ENCODE measurements at places on chromosomes 12 and 14.

DNA sequence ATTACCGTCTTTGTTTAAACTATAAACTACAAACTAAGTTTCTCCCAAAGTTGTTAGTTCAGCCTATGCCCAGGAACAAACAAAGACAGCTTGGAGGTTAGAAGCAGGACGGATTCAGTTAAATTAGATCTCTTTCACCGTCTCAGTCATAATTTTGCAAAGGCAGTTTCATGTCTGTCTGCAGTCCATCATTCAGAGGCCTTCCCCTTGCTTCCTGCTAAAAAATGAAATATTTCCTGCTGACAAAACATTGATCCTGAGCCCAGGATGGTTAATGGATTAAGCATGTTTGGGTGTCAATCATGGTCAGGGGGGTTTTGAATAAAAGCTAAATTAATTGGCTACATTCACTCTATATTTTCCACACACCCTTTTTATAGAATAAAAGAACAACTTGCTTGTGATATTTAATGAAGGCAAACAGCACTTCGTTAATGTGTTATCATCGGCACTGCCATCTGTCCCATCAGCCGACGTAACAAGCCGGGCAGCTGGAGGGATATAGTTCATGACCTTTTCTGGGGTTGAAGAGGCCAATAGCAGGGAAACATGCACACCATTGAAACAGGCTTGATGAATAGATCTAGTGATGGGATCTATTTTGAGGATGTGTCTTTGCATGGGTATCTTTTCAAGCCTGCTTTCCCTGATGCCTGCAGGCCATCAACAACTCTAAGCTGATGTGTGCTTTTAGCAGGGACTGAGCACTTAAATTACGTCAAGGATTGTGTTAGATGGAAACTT, 521.3 kb upstream of the TMEM132C start:
- DNase-seq, result no peak

- no peak for DNase-seq
These were observed 8.1 kb upstream of the P2RX7 start for GRCh38 chr12:121124402-121125109.

GRCh38 chr12:51403681-51404136, 12.5 kb upstream of the GALNT6 start:
- no peak for DNase-seq

GRCh38 chr14:102629011-102629444, 36.6 kb downstream of the RCOR1 start:
- DNase-seq, result no peak

GRCh38 chr12:65590318-65590717, 234.0 kb upstream of the HMGA2 start:
- DNase-seq, result no peak

GRCh38 chr12:41402801-41403200, 214.7 kb downstream of the PDZRN4 start:
- DNase-seq, result no peak

DNA sequence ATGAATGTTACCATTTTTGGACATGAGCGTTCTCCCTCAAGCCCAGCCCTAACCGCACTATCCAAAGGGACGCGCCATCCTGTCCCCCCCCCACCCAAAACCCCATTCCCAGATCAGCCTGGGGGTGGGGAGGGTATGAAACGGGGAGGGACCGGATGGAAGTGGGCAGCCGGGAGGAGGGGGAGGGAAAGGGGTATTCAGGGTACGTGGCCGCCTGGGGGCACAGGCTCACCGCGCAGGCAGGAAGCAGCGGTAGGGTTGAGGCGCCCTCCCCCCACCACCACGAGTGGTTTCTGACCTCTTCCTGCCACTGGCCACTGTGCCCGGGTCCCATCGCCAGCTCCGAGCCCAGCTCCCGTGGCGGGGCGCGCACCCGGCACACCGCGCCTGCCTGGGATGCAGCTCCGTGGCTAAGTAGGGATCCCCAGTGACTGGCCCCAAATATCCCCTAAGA, 1.4 kb downstream of the ACTN1 start:
- DNase-seq, result peak; percentile 27

GRCh38 chr12:99455350-99456035, 192.1 kb upstream of the GARIN6 start:
- no peak for DNase-seq

GRCh38 chr12:86193931-86194330, 62.3 kb downstream of the MGAT4C start:
- DNase-seq, result no peak

DNA sequence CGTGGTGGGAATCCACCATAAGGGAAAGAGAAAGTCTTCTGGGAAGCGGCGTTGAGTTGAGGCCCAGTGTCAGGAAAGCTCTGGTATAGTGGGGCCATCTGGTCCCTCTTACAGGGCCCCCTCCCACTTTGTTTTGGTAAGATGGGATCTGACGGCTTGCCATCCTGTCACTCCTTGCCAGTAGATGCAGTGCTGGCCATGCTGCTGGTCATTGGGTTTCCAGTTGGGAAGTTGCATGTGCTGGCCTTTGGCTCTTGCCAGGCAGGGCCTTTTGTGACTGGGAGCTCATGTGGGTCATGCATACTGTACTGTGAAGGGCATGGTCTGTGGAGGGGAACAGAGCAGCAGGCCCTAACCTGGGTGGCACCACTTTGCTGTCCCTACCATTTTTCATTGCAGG, 3.8 kb downstream of the TRAF3 start:
- no peak for DNase-seq

DNA sequence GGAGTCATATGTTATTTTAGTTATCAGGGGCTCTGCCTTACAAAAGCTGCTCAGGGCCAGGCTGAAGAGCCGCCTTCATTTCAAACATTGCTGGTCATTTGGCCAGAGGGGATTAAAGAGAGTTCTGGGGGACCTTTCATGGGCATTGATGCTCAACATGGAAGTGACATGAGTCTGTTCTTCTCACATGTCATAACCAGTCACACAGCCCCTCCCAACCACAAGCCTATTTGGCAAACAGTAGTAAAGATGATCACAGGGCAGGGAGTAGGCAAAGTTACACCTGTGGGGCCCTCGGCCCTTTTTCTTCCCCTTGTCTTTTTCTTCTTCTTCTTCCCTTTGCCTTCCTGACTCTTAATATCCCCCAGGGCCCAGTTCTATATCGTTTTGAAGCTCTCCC, 33.3 kb downstream of the CFAP54 start:
- DNase-seq, result no peak

DNA sequence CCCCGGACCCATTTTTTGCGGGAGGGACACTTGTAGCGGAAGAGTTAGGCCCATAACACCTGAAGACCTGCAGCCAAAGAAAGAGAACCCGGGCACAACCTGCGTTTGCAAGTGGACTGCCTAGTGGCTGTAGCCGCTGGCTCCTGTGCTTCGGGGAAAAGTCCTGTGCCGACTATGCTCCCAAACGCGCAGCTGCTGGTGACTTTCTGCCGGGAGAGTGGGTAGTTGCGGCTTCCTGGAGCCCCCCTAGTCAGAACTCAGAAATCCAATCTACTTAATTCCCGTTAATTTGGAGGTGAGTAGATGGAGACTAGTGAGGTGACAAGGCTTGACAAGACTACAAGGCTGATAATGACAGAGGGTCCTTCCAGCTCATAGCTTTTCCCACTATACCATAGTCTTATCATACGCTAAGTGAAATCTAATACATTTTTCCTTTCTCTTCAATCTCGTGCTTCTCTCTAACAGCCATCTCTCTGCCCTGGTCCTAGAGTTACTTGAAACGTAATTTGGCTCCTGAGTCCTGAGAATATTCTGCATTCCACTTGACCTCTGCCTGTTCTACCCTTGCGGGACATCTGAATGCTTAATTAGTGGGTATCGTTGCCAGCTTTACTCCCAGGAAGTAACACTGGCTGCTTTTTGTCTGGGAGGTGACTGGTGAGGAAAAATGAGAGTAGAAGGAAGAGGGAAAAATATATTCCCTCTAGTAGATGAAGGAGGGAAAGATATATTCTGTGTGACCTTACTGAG, 556 bp downstream of the MTHFD1 start:
- DNase-seq, result peak; percentile 6

GRCh38 chr12:117470804-117471203, 109.4 kb upstream of the NOS1 start:
- no peak for DNase-seq

GRCh38 chr14:30569216-30569902, 10.4 kb downstream of the G2E3 start:
- DNase-seq, result no peak

GRCh38 chr12:77179515-77179914, 114.1 kb upstream of the E2F7 start:
- no peak for DNase-seq

- peak; percentile 78 for DNase-seq
These were observed 1.6 kb upstream of the CEBPE start for GRCh38 chr14:23120541-23121251.

DNA sequence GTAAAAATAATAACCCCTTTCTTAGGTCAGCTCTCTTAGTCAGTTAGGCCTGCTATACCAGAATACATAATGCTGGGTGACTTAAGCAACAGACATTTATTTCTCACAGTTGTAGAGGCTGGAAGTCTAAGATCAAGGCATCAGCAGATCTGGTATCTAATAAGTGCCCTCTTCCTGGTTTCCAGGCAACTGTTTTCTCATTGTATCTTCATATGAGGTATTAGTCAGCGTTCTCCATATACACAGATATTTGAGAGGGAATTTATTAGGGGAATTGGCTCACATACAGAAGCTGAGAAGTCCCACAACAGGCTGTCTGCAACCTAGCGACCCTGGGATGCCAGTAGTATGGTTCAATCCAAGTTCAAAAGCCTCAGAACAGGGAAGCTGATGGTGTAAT, 896.0 kb downstream of the GALC start:
- DNase-seq, result no peak

DNA sequence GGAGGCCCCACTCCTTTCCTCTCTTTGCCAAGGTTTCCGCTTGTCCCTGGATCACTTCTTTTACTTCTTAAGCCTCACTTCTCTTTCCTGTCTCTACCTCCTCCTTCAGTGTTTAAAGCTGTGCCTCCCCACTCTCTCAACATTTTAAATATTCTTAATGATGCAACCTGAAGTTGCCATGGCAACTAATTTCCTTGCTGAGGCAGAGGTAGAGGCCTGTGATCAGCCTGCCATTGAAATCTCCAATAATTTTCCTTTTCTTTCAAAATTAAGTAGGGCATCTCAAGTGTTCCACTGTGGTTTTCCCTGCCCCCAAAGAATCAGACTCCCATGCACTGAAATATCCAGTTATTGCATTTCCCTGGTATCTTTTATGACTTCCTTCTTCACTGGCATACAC, 108.6 kb upstream of the VRK1 start:
- DNase-seq, result no peak

- DNase-seq, result no peak
These were observed 30.4 kb upstream of the ITPK1 start for GRCh38 chr14:93146119-93146518.

- DNase-seq, result no peak
These were observed 113.4 kb downstream of the PTPN11 start for GRCh38 chr12:112532106-112532505.

- DNase-seq, result no peak
These were observed 6.2 kb upstream of the DIO3 start for GRCh38 chr14:101554991-101555668.

DNA sequence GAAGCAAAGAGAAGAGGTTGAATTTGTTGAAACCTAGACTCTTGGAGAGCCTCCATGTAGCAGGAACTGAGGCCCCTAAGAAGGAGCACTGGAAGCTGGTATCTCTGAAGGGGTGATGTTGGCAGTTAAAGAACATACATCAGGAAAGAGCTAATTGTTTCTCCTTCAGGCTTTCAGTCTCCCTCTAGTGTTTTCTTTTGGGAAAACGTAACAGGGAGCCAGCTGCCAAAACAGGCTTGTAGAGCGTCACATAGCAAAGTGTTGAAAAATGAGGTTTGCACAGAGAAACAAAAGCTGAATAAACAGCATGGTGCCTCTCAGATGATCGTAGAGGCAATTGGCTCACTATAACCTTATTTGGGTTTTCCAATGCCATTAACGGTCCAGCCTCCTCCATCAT, 46.9 kb upstream of the CAND1 start:
- no peak for DNase-seq

GRCh38 chr12:91804533-91804932, 341.1 kb downstream of the BTG1 start:
- DNase-seq, result no peak

GRCh38 chr14:104072586-104072985, 12.9 kb upstream of the ASPG start:
- no peak for DNase-seq

DNA sequence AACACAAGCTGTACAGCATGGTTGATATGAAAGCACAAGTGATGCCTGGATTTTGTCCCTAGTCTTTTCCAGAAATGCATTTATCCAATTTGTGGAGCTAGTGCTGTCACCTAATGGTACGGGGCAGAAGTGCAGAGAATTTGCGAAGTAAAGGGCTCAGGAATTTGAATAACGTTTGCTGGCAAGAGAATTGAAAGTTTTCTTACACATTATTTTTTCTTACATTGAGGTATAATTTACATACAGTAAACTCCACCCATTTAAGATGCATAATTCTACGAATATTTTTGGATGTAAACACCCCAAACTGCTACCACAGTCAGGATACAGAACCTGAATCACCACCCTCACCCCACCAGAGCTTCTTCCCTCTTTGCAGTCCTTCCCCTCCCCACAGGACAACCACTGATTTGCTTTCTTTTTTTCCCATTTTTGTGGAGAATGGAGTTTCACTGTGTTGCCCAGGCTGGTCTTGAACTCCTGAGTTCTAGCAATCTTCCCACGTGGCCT, 3.5 kb downstream of the AICDA start:
- no peak for DNase-seq

DNA sequence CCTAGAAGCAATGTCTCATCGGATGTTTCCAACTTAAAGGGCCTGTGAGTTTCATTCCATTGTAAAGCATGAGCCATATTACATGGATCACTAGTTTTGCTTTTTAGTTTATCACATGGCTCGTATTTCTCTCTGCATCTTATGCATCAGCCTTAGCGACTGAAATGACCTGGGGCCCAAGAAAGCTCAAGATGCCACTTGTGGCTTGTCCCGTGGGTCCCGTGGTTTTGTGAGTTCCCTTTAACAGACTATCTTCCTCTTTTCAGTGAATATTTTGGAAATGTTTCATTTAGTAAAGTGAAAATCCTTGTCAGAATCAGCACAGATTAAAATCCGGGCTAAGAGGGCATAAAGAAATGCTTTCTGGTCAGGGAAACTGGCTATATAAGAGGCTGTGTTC, 86.2 kb upstream of the PPM1H start:
- no peak for DNase-seq

DNA sequence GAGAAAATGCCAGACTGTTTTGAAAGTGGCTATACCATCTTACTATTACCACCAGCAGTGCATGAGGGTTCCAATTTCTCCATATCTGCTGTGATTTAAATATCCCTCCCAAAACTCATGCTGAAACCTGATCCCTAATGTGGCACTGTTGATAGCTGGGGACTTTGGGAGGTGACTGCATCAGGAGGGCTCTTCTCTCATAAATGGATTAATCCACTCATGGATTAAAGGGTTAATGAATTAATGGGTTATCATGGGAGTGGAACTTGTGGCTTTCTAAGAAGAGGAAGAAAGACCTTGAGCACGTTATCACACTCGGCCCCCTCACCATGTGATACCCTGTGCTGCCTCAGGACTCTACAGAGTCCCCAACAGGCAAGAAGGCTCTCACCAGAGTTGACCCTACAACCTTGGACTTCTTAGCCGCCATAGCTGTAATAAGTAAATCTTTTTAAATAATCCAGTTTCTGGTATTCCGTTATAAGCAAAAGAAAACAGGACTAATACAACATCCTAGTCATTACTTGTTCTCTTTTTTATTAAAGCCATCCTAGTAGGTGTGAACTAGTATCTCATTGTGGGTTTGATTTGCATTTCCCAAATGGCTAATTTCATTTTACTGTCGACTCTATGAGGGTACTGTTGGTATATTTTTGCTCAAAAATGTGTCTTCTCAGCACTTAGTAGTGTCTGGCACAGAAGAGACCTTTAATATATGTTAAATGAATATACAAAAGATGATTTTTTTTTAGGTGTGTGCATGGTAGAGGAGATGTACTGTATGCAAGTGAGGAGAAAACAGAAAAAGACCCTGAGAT, 14.3 kb downstream of the PPP1R12A start:
- no peak for DNase-seq
